ENCODE measurements at places on chromosomes 7 and 10. TPM values are rescaled to one million over a fixed set of nuclear protein-coding genes. Genes with fewer than 3 reads are reported as not detected.

DNA sequence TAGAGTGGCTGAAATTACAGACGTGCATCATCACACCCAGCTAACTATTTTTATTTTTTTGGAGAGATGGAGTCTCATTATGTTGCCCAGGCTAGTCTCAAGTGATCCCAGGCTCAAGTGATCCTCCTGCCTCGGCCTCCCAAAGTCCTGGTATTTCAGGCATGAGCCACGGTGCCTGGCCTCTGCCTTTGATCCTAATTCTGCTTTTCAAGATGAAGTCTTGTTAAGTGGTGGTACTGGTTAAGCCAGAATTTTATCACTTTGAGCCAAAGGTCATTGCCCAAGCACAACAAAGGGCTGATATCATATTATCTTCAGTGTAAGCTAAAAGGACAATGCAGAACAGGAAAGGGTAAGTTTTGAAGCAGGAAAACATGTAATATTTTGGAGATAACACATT is 64.2 kb downstream of the MYOF start:
- DNase-seq: no peak

BCAP29 gene
- 105 TPM for total RNA-seq

GRCh38 chr10:36349445-36350078 is 707.5 kb upstream of the FZD8 start:
- no peak for DNase-seq

DNA sequence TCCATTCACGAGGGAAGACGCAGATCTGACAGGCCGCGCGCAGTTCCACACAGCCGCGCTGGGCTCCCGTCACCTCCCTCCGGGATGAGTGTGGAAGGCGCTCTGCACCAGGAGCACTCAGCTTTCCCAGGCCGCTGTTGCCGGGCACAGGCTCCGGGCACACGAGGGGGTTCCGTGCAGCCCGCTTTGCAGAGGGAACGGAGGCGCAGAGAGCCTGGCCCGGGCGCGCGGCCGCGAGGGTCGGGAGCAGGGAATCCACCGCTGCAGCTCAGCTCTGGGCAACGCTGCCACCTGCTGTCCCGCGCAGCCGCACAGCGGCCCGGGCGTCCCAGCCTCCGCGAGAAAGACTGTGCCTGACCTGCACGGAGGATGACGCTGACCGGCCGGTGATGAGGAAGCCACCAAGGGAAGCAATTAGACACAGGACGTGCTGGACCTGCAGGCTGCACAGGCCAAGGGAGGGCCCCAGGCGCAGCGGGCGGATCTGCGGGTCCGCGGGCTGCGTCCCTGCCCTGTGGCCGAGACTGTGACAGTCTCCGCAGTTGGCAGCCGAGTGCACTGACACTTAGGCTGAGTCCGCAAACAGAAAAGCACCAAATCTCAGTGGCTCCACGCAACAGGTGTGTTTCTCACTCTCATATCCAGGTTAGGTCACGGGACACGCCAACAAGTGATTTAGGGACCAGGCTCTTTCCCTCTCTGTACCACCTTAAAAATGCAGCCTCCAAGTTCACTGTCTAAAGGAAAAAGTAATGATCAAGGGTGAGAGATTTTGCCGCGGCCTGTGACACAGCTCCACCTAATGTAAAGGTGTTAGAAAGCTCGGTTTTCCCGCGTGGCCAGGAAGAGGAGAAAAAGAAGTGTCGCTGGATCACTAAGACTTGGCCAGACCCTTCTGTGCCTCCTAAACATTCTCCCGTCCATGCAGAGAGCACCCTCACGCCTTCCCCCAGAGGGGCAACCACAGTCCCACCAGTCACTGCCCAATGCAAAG is 94.5 kb downstream of the SEC61G start:
- peak; percentile 12 for DNase-seq

- DNase-seq: no peak
These were observed 33.1 kb upstream of the CROT start for GRCh38 chr7:87312215-87312865.

DNA sequence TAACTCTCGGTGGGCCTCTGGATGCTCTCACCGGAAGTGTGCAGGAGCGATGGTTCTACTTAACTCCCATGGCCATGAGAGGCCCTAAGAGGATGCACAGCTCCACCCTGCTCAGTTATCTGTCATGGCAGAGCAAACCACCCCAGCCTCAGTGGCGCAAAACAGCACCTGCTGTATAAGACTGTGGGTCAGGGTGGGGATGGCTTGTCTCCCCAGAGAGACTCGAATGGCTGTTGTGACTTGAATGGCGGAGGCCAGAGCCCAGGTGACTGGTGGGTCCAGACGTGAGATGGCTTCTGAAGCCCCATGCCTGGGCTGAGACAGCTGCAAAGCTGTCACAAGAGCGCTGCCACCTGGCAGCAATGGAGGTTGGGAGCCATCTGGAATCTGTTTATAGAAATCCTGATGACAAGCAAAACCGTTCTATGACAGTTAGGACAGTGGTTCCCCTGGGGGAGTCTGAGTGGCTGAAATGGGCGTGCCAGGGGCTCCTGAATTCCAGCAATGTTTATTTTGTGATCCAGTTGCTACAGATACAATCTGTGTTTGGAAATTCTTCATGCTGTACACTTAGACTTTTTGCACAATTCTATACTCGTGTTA is 490.5 kb downstream of the TCERG1L start:
- DNase-seq: no peak

- no peak for DNase-seq
These were observed 59.0 kb downstream of the GNA12 start for GRCh38 chr7:2785071-2785500.

DNA sequence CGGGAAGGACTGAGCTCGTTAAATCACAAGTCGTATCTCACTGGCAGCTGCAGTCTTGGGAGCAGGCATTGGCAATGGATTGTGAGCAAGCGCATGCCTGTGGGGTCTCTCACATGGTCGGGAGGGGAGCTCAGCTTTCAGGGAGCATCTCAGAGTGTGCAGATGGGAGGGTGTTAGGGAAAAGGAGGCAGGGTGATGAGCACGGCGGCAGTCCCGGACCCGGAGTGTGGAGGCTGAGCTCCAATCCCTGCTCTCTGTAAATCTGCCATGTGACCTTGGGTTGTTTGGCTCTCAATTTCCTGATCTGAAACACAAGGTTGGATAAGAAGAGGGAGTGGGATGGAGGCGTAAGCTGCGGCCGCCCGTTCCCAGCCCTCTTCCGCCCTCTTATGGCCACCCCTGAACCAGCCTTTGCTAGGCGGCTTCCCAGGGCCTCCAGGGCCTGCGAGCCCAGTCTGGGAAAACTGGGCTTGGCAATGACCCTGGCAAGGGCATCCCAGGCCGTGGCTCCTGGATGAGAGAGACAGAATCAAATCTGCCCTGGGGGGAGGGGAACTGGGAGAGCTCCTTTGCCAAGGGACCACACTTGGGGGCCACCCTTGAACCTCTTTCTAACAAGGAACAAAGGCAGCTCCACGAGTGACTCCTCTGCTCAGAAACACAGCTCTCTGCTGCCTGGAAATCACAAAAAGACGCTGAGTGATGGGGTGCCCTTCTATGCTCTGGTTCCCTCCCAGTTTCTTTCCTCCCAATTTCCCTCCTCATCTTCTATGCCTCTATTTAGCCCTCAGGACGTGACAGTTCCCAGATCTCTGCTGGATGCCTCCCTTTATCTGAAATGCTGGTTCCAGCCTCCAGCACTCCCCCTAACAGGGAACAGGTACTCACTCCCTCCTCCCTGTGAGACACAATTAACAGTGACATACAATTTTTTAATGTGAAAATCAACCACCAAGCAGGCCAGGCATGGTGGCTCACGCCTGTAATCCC is 41.7 kb upstream of the LOXL4 start:
- peak; percentile 76 for DNase-seq

DNA sequence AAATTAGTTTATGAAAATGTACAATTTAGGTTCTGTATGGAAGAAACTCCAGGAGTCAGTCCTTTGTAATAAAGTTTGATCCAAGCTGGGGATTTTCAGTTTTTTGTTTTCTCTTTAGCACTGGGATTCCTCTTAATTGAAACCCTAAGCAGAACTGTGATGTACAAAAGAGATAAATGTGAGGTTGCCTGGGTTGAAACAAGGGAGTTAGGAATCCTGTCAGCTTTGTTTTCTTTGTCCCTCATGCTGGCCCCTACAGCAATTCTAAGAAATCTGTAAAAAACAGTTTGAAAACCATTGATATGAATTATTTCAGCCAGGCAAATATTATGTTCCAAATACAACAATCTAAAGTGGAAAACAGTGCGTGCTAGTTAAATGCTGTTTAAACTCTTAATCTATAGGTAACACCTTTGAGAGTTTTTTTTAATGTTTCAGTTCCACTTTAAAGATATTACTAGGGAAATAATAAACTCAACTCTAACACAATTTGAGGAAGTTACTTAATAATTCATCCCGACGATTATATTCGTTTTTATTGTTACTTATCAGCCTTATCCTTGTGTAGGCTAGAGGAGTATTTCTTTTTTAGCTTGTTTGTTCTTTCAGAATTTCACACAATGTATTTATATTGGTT is 65.3 kb downstream of the SGCE start:
- no peak for DNase-seq

DNA sequence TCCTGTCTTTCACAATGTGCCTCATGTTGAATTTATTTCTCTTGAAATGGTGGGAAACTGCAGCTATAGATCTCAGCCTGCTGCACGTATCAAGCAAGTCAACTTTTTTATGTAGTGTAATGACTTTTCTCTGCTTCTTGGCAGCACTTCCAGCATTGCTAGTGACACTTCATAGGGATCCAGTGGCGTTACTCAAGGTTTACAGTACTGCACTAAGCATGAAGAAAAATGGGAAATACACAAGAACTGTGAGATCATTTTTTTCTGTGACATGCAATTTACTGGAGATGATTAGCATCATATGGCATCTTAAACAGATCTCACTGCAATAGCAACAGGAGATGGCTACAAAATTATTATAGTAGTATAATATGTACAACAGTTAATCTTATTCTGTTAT is 90.9 kb downstream of the POLR1F start:
- no peak for DNase-seq

- DNase-seq: peak; percentile 71
These were observed 1.5 kb upstream of the SKIDA1 start for GRCh38 chr10:21526860-21527597.

Measured in heart right ventricle (tissue), 16 donors.